Left renal pelvis (tissue), 4 donors: ENCODE measurements at places on chromosomes 1 and 21. TPM values are rescaled to one million over a fixed set of nuclear protein-coding genes. Genes with fewer than 3 reads are reported as not detected.

The SLC1A7 gene
- polyA plus RNA-seq, result 0.14 TPM

- peak; percentile 76 for DNase-seq
Observed at GRCh38 chr1:93846206-93846991, 32.6 kb downstream of the DNTTIP2 start.

The SLC30A2 gene
- polyA plus RNA-seq, result 0.37 TPM

DNA sequence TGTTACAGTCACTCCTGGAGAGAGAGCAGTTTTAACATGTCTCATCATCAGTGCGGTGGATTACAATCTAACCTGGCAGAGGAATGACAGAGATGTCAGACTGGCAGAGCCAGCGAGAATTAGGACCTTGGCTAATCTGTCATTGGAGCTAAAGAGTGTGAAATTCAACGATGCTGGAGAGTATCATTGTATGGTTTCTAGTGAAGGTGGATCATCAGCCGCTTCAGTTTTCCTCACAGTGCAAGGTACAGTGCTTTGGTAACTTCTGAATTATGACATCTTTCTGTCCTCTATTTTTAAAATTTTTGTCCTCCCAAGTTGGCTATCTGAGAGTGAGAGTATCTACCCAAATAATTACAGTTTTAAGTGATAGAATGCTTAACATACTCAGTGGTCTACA, 199.4 kb downstream of the HMCN1 start:
- DNase-seq, result no peak

- DNase-seq, result no peak
Observed at GRCh38 chr1:3316340-3316943, 138.0 kb upstream of the ARHGEF16 start.

The OR2T3 gene
- not detected for polyA plus RNA-seq

GRCh38 chr1:12473596-12474362, 144.2 kb downstream of the DHRS3 start:
- DNase-seq, result no peak

The SLAMF1 gene
- 0.23 TPM for polyA plus RNA-seq

DNA sequence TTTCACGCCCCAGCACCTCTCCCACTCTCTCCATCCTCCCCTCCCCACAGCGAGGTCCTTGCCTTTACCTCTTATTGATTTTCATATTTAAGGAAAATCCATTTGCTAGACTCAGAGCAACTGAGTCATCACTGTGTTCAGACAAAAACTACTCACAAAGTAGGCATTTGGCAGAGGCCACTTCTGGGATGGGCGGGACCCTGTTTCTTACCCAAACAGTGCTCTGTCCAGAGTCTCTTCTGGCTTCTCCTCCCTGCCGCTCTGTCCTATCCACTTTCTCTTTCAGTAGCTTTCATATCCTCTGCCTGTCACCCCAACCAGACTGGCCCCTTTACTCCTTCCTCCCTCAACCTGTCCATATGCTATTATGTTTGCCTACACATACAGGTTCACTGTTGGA, 2.4 kb upstream of the NAV1 start:
- DNase-seq, result no peak

DNA sequence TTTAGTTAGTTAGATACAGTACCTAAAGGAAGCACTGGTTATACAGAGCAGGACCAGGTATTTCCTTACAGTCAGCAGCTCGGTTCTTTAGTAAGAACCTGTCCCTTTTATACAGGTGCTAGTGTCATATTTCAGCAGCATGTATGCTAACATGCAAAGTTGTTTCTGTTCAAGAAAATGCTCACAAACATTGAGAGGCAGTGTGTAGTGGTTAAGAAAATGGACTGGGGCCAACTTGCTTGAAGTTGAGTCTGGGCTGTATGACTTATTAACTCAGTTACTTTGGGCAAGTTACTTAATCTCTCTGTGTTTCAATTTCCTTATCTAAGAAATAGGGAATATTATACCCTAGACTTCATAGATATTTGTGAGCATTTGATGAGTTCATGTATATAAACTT, 31.1 kb downstream of the AK4 start:
- DNase-seq, result no peak

The GPR37L1 gene
- polyA plus RNA-seq, result 0.16 TPM

DNA sequence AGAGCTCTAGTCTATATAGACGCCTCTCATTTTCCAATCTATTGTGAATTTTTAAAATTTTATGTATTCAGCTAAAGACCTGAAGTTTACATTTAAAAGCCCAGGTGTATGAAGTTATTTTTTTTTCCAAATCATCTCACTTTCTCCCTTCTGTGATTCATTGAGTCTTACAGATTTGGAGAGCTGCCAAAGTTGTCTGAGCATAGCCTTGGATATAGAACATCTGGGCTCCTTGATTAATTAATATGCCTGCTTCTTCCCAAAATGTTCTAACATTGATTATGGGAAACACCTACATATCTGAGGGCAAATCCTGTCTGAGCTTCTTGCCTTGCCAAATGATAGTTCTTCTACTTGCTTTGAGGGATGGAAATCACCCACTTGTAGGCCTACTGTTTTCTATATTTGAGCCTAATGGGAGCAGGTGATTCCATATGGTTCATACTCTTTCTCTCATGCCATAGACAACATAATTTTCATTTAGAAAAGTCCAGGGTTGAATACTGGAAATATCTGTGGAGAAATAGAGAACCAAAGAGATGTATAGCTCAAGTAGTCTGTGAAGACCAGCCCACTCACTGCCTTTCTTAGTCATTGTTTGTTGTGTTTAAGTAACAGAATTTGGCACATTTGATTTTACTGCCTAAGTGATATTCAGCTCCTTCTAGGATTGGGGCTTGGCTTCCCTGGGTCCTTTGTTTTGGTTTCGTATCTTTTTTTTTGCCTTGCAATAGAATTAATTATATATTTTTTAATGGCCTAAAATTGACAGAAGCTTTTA, 46.2 kb downstream of the MACF1 start:
- no peak for DNase-seq

The NHLH1 gene
- polyA plus RNA-seq, result 0.34 TPM

The LINGO4 gene
- polyA plus RNA-seq, result 0.05 TPM

GRCh38 chr1:235326719-235327558, 1.0 kb downstream of the ARID4B start:
- DNase-seq, result peak; percentile 29

The FBXO42 gene
- 17.7 TPM for polyA plus RNA-seq

DNA sequence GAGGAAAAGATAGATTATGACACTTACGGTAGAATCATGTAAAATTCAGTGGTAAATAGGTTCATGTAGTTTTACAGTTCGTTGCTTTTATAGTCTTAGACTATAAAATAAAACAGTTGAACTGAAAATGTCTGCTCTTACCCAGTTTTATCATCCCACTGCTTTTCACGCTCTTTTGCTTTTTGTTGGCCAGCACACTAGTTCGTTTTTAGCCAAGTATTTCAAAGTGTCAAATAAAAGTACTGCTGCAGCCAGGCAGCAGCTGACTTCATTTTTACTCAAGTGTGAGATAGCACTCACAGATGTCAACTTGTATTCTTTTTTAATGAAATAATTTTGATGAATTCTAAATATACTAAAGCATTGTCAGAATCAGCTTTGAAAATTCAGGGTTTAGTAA, 18.5 kb upstream of the BTG3 start:
- DNase-seq, result no peak

- peak; percentile 58 for DNase-seq
Observed at GRCh38 chr1:85406887-85407533, 57.9 kb downstream of the DDAH1 start.

DNA sequence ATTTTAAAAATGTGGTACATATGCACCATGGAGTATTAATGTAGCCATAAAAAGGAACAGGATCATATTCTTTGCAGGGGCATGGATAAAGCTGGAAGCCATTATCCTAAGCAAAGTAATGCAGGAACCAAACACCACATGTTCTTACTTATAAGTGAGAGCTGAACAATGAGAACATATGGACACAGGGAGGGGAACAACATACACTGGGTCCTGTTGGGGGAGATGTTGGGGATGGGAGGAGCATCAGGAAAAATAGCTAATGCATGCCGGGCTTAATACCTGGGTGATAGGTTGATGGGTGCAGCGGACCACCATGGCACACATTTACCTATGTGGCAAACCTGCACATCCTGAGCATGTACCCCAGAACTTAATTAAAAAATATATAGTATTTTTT, 352.5 kb upstream of the KAZN start:
- DNase-seq, result no peak

The FMOD gene
- 291 TPM for polyA plus RNA-seq

DNA sequence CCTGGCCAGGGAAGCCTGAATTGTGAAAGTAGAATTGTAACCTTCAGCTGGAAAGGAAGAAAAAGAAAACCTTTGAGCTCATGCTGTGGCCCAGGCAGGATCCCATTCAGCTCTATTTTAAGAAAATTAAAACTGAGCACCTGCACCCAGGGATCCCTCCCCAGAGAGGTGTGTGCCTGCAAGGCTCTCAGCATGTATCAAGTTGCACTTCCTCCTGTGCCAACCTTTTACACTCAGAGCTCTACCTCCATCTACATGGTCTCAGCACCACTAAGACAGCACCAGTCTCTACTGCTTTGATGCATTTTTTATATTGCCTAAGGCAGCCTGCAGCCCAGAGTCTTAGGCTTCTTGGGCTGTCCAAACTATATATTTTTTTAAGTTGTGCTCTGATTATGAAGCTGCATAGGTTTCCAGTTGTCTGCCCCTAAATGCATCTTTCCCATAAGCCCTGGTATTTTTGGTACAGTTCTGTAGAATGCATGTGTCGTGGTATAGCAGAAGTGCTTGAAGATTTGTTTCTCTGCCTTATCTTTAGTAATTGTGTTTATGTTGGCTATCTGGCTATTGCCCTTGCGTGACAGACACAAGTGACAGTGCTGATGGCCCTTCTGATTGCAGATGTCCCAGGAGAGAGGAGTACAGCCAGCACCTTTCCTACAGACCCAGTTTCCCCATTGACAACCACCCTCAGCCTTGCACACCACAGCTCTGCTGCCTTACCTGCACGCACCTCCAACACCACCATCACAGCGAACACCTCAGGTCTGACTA, 63.1 kb downstream of the PTPRC start:
- DNase-seq, result no peak

DNA sequence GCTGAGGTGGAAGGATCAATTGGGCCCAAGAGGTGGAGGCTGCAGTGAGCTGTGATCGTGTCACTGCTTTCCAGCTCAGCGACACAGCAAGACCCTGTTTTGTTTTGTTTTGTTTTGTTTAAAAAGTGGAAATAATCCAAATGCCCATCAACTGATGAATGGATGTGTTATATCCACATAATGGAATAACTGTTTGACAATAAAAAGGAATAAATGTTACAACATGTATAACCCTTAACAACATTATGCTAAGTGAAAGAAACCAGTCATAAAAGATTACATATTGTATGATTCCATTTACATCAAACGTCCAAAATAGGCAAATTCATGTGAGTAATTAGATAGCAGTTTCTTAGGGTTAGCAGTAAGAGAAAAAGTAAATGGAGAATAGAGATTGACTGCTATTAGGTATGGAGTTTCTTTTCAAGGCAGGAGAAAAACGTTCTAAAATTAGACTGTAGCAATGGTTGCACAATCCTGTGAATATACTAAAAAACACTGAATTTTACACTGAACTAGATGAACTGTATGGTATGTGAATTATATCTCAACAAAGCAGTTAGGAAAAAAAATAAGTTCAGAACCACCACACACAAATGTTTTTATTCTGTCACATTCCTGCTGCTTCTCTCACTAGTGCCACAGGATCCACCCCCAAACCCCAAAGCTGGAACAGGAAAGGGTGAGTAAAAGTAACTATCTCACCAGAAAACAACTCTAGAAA, 15.7 kb downstream of the FOXJ3 start:
- DNase-seq, result no peak

GRCh38 chr1:172255223-172255560, 165.3 kb upstream of the C1orf105 start:
- DNase-seq, result no peak

DNA sequence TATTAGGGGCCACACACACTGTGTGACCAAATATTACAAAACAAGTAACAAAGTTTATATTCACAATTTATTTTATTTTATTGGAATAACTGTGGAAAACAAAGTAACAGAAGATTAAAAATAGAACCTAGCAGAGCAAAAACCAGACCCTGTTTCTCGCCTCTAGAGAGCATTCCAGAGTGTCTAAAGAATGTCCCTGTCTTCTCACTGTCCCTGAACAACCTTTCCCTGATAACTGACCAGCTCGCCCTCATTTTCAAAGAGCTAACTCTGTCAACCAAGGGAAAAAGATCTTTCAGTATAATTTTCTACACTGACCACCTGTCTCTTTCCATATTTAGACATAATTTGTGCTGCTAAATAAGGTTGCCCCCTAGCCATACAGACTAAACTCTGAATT, 646.9 kb downstream of the USP25 start:
- DNase-seq, result no peak

The SLC45A1 gene
- 3.2 TPM for polyA plus RNA-seq

The TSSK3 gene
- polyA plus RNA-seq, result 1.7 TPM

- DNase-seq, result no peak
Observed at GRCh38 chr1:168101336-168101735, 35.4 kb downstream of the GPR161 start.

DNA sequence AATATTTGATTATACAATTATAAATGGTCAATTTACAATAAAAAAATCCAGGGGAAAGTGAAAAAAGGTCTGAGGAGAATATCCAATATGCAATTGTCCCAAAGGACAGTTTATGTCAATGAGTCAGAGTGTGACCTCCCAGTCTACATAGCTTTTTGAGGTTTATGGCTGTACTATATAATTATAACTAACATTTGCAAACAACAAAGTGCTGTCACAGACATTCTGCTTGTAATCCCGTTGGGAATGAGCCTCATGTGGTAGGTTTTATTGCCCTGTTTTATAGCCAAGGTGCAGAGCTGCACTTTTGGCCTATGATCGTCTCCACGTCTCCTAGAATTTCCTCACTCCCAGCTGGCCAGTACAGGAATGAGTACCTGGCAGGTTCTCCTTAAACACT, 103.8 kb downstream of the ADSS2 start:
- DNase-seq, result no peak

DNA sequence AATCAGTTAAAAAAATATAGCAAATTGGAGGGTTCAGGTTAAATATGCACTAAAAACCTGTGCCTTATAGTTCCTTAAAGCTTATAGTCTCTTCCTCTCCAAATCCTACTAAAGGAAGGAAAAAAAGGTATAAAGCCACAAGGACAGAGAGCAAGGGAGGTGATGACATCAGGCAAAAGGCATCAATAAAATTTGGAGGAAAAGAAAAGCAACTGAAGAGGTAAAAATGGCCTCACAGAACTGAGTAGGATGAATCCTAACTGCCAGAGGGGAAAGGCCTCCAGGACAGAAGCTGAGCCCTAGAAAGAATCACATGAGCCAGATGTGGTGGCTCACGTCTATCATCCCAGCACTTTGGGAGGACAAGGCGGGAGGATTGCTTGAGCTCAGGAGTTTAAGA, 8.1 kb downstream of the CCSAP start:
- no peak for DNase-seq
